ENCODE measurements at places on chromosomes 11 and 22. TPM values are rescaled to one million over a fixed set of nuclear protein-coding genes. Genes with fewer than 3 reads are reported as not detected.

Gene SAA4
- 0.57 TPM for total RNA-seq

DNA sequence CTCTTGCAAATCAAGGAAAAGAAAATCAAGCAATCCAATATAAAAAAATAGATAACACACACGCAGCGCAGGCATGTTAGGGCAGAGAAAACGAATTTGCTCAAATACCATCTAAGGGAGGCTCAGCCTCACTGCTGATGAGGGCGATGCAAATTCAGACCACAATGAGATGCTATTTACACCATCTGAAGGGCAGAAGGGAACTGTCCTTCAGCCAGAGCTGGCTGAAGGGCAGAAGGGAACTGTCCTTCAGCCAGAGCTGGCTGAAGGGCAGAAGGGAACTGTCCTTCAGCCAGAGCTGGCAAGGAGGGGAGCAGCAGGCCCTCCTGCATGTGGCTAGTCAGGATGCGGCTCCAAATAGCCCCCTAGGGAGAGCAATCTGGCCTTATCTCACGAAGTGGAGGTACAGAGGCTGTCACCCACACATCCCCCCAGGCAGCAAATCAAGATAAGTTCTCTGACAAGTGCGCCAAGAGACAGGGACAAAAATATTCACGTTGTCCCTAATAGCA lies 7.6 kb upstream of the SLC39A13 start:
- DNase-seq: no peak

DNA sequence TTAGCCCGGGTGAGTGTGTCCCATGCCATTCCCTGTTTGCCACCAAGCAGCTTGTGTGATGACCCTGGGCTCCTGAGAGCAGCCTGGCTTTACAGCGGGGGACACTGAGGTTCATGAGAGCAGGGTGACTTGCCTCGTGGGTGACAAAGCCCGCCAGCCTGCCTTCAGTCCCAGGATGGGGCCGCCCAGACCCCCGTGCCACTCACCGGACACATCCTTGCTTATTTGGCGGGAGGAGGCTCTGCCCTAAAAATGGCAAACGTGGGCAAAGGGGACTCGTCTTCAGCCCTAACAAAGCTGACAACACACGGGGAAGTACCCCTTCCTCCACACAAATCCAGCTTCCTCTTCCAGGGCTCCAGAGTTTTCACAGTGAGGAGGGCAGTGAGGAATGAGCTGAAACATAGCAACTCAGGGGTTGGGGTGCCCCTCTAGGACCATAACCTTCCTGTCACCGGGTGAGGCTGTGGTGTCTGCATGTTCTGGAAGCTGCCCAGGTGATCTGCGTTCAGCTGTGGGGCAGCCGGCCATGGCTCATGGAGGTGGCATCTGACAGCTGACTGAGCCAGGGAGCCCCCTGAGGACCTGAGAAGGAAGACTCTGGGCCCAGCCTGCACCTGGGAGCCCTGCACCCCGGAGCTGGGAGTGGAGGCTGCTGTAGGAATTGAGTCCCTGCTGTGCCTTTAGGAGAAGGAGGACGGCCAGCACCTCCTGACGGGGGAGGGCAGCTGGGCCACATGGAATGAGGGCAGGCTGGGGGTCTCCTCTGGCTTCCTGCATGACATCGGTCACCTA lies 16.7 kb downstream of the RIBC2 start:
- no peak for DNase-seq

GRCh38 chr22:22085702-22086500 lies 103.3 kb upstream of the TOP3B start:
- DNase-seq: no peak

DNA sequence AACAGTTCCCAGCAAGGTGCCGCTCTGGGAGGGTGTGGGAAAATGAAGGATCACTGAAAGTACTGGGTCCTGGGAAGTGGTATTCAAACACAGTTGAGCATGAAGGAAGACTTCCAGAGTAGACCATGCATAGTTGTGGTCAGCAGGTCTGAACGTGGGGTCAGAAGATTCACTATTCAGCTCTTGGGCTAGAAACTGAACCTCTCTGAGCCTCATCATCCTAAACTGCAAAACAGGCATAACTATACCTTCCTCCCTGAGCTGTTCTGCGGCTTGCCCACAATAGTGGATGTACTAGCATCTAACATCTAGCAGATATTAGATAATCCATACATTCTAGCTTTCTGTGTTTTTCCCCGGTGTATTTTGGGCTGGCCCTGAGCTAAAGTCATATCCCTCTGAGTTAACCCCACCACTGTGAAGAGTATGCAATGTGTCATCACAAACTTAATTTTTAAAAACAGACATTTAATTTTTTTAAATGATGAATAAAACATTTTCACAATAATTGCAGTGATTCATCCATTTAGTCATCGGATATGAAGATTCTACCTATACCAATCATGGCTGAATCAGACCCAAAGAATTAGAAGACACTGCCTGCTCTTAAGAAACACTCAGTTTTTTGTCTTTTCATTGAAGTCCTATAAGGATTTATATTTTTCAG lies 179.1 kb downstream of the BLID start:
- no peak for DNase-seq

Data from ovary (tissue), 10 donors.